ENCODE measurements at places on chromosomes 16 and 17.
A peak's percentile ranks its signal among the peaks of the same experiment; 100 is the strongest.

GRCh38 chr16:68612996-68613395, 32.1 kb upstream of the CDH3 start:
- DNase-seq, result no peak

DNA sequence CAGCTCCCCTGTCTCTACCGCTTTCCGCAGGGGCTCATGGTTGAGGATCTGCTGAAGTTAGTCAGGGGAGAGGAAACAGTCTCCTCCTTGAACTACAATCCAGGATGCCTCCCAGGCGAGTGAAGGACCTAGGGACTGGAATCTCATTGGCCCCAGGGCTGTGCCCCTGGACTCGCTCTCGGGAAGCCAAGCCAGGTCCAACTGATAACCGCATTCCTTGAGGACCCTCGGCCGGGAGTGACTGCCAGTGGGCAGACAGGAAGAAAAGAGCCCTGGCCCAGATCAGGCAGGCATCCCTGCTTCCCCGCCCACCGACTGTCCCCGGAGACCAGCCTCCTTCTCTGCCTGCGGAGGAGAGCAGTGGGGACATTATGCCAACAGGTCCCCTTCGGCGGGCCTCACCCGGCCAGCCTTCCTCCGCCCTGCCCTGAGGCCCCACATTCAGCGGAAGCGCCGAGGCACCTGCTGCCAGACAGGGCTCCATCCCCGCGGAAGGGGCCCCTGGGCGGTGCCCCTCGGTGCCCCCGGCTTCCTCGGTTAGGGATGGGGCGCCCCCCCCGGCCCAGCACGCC, 776 bp downstream of the LRRC75A start:
- DNase-seq, result no peak

GRCh38 chr17:10265100-10265810, 66.8 kb upstream of the GAS7 start:
- no peak for DNase-seq

DNA sequence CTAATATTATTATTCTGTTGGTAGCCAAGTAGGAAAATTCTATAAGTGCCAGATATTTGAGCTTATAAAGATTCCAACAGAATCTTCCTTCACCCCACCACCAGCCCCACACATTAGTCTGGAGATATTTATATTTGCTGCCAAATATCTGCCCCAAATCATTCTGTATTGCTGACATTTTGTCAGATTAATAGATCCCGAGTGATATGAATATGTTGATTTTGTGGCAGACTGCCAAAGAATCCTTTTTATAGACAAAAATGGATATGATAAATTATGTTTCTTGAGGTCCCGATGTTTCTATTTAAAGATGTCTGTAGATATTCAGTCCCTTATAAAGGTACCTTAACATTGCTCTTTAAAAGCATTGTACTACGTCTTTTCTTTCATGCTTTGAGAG, 162.2 kb upstream of the KCNJ16 start:
- no peak for DNase-seq

GRCh38 chr17:2102931-2103809, 48.3 kb downstream of the HIC1 start:
- peak; percentile 89 for DNase-seq

DNA sequence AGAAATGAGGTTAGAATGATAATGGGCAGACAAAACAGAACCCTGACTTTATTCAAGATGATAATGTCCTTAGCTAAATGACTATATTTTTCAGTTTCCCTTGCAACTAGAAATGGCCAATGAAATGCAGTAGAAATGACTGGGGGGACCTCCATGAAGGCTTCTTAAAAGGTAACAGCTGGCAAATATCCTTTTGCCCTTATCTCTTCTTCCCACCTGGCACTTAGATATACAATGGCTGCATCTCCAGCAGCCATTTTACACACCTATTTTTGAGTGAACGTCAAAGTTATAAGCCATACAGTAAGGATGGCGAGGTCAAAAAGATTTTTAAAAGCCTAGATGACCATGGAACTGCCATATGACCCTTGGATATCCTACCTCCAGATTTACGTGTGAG, 39.9 kb downstream of the USP32 start:
- DNase-seq, result no peak

DNA sequence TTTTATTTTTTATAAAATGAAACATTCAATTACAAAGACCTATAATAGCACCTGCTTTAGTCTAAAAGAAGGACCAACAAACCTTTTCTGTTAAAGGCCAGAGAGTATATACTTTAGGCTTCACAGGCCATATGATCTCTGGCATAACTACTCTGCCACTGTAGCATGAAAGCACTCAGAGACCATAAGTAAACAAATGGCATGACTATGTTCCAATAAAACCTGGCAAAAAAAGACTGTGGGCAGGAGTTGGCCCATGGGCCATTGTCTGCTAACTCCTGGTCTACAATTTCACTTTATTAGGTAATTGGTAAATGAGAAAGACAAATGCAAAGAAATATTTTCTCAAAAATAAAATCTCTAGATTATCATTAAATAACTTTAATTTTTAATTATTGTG, 14.9 kb downstream of the CEP112 start:
- no peak for DNase-seq

GRCh38 chr17:75498726-75499213, 16.6 kb downstream of the CASKIN2 start:
- DNase-seq, result no peak

GRCh38 chr17:1108765-1109605, 70.8 kb downstream of the ABR start:
- DNase-seq, result peak; percentile 52

DNA sequence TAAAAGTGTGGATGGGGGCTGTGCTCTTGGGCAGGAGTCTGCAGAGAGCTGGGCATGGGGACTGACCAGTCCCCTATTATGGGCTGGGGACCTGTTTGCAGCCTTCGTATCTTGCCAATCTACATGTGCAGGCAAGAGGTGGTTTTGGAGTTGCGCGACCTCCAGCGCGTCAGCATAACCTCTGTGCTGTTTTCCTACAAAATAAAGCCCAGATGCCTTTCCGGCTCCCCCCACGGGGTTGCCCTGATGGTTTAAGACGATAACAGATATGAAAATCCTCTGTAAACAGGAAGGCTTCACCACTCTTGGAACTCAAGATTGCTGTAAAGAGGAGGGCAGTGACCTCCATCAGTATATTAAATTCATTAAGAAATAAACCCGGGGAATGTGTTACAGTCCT, 16.5 kb upstream of the SPPL2C start:
- DNase-seq, result no peak

DNA sequence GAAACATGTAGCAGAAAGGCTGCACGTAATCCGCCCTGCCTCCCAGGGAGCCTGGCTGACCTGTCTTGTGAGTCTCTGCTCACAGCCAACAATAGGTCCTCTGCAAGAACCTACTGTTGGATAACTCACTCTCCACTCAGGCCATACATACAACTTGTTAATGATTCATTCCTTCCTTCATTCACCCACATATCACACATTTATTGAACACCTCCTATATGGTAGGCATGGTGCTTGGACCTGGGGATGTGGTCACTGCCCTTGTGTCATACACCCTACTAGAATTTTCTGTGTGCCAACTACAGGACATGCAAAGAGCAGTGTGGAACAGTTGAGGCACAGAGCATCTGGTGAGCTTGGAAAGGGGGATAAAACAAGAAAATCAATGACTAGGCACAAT, 28.1 kb upstream of the HNF1B start:
- DNase-seq, result no peak

DNA sequence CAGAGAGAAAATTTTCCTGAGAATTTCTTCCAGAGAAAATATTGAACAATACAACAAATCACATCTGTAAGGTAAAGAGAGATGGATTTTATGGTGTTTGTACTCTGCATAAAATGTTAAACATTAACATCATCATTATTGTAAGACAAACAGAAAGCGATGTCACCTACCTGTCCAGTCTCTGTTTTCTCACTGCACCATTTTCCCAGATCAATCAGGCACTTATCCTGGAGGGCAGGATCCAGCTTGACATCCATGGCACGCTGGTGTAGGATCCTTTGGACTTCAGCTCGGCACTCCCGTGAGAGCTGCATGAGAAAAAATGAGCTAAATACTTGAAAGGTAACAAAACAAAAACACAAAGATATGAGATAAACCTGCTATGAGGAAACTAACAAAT, 55.9 kb upstream of the CLEC18B start:
- DNase-seq, result no peak

DNA sequence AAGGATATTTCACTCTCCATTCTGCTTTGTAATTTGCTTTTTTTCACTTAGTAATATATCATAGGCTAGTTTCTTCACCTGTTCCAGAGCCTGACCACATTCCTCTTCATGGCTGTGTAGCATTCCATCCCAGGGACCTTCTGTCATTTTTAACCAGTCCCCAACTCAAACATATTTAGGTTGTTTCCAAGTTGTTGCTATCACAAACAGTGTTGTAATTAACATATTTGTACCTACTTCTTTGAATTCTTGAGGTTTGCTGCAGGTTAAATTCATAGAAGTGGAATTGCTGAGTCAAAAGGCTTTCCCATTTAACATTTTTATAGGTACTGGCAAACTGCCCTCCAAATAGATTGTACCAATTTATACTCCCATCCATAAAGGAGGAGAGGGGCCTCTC, 65.1 kb upstream of the MED9 start:
- no peak for DNase-seq

- DNase-seq, result peak; percentile 35
These were observed 44.5 kb upstream of the IL34 start for GRCh38 chr16:70601576-70602575.

- DNase-seq, result no peak
These were observed 112.1 kb downstream of the BANP start for GRCh38 chr16:88063211-88063773.

GRCh38 chr16:54136276-54136625, 150.3 kb downstream of the IRX3 start:
- DNase-seq, result peak; percentile 74

GRCh38 chr17:73194514-73195222, 1.8 kb downstream of the COG1 start:
- no peak for DNase-seq

- DNase-seq, result no peak
These were observed 2.7 kb downstream of the TELO2 start for GRCh38 chr16:1495889-1496262.

DNA sequence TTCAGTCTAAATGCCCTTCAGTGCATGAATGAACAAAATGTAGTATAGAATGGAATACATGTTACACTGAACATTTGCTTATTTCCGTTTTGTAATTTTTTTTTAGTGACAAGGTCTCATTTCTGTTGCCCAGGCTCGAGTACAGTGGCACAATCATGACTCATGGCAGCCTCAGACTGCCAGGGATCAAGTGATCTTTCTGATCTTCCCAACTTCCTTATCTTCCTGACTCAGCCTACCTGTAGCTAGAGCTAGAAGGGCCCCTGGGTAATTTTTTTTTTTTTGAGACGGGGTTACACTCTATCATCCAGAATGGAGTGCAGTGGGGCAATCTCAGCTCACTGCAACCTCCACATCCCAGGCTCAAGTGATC, 7.3 kb upstream of the SLX4 start:
- peak; percentile 49 for DNase-seq

DNA sequence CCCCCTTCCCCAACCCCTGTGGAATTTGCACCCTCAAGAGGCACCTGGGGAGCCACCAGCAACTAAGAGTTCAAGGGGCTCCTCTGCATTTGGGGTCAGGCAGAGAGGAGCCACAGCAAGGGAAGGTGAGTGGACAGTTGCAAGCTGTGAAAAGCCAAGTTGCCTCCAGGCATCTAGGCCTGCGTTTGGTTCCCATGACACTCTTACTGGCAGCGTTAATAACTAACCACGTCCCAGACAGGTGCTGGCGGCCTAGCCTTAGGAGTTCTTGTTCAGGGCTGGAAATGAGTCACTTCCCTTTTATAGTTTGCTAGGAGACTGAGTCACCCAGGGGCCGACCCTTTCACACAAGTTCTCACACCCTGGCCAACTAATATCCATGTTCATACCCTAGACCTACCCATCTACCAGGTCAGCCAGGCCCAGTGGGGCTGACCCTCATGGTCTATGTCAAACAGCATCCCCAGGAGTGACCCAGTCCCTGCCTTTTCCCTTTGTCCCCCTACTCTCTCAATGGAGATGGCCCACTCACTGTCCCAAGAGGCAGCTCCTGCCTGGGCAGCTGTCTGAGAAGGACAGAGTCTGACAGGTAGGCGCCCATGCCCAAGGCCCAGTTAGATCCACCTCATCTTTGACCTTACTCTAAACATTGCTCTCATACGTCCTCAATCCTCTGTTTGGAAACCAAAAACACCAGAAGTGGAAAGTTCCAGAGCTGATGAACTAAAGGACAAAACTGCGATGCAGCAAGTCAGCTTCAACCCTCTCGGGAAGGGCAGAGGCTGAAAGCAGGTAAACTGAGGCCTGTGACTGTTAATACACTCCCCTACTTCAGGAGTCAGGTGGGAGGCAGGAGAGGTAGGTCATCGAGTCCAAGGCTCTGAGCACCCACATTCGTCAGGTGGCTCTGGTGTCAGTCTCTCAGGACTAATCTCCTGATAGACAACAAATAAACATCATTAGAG, 300.6 kb downstream of the SOX9 start:
- peak; percentile 95 for DNase-seq

- DNase-seq, result no peak
These were observed 24.4 kb downstream of the SRL start for GRCh38 chr16:4217204-4218131.

DNA sequence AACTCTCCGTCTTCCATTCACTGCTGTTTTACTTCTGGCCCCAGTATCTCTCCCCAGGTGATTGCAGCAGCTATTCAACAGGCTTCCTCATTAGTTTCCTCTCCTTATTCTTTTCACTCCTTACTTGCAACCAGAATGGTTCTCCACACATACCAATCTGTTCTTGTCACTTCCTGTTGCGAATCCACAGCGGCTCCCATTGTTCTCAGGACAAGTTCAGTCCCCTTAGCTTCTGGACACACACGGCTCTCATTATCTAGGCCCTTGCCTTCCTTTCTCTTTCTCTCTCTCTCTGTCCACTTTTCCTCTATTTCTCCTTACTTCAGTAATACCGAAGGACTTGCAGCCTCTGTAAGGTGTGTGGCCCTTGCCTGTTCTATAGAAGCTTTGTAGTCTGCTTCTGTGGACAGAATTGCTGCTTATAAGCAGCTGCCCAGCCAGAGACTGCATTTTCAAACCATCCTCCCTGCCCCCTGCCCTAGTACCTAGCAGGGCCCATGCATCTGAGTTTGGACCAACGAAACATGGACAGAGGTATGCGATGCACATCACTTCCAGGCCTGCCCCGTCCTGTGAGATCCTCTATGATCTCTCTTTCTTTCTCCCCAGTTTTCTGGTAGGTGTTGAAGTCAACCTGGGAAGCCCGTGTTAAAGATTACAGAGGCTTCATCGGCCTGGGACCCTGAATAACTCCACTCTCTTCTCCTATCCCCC, 45.7 kb downstream of the VAT1L start:
- DNase-seq, result peak; percentile 89

GRCh38 chr16:27448532-27449433, 46.8 kb downstream of the IL21R start:
- no peak for DNase-seq

DNA sequence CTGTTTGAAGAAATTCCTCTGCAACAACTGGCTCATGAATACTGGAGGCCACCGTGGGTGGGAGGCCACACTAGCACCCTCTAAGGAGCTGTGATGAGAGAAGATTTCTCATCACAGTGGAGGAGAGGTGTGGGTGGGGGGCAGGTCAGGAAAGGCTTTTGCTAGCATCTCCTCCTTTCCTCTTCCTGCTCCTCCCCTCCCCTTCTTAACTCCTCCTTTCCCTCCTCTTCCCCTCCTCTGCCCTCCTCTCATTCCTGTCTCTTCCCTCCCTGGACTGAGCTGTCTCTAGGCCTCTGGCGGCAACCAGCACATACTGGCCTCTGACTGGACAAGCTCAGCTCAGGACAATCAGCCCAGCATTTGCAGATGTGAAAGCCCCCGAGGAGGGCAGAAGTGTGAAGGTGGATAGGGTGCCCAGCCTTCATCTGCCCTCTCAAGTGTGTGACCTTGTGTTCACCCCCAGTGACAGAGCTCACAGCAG, 19.0 kb upstream of the LHX1 start:
- peak; percentile 84 for DNase-seq

GRCh38 chr17:81821603-81822311, 11.3 kb downstream of the MCRIP1 start:
- DNase-seq, result peak; percentile 86
